ENCODE measurements at places on chromosomes 16 and 17.

GRCh38 chr17:69677130-69677529, 262.6 kb downstream of the MAP2K6 start:
- DNase-seq, result no peak

DNA sequence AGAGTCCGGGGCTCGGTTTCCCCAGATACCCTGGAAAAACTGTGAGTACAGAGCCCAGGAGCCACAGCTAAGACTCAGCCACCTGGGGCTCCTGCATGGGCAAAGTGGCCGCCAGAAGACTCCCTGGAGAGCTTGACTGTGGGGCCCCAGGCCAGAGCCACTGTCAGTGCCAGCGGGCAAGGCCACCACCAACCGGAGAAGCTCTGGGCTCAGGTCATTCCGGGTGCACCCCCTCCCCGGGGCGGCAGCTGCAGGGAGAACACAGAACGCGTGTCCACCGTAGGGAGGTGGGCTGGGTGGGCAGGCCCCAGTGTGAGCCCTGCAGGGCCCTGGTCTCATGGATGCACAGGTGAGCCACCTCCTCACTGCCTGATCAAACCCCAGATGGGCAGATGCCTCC, 22.3 kb upstream of the RBFOX3 start:
- no peak for DNase-seq

DNA sequence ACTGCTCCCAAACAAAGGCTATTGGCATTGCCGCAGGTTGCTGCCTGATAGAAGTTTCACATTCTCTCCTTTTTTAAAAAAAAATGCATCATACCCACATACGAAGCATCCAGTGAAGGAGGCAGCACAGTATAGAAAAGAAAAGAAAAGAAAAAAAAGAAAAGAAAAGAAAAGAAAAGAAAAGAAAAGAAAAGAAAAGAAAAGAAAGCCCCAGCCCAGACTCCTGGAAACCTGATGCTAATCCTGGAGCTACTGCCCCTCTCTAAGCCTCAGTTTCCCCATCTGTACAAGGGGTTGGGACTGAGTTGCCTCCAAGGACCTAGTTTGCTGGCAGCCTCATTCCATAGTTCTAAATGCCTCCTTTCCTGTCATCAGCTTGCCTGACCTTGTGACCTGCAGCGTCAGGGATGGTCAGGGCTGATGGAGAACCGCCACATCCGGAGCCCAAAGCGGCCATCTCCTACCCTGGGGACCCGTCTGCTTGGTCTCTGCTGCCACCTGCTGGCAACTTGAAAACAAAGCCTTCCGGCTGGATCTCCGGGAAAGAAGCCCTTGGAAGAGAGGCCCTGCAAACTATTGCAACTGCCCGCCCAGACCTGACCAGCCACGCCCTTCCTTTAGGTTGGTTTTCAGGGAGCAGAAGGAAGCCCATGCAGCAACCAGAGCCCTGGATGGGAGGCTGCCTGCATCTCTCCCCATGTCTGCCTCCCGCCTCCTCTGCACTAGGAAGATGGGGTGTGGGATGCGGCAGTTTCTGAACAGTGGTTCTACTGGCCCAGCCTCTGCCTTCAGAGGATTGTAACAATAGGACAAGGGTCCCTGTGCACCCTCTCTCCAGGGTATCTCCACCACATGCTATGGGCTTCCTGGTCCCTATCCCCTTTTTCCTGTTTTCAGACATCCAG, 13.0 kb downstream of the AIPL1 start:
- peak; percentile 27 for DNase-seq

- no peak for DNase-seq
Observed at GRCh38 chr16:23357761-23358290, 55.7 kb downstream of the SCNN1B start.
